Fibroblast of skin of left biceps (primary cell): ENCODE measurements at places on chromosomes 5 and 9.

DNA sequence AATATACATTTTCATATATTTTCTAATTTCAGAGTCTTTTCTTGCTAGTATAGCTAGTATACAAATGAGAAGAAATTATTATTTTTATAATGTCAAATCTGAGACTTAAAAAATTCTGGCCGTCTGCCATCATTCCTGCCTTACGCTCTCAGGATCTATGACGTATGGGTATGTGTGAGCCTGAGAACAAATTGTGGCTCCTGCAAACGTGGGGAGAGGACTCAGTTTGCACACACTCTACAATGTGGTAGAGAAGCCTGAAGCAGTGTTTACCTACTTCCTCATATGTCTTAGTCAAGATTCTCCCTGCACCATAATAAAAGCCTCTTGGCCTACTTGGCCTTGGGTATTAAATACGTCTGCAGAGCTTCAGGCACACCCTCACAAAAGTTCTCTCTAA is 825.4 kb downstream of the SEMA5A start:
- DNase-seq: no peak

DNA sequence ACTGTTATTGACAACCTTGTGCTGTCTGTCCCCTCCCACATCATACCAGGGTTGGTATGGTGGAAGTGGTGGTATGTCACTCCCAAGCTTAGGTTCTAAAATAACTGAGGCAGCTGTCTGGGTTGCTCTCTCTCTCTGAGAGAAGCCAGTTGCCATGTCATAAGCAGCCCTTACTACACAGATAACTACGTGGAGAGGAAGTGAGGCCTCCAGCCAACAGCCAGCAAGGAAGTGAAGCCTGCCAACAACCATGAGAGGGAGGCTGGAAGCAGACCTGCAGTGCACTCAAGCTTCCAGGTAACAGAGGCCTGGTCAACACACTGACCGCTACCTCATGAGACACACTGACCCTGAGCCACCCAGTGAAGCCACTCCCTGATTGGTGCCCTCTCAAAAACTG is 18.6 kb downstream of the CTNNAL1 start:
- DNase-seq: no peak

- DNase-seq: no peak
These were observed 95.6 kb downstream of the PALM2AKAP2 start for GRCh38 chr9:109875495-109876129.

GRCh38 chr5:51895834-51896233 is 512.6 kb downstream of the ISL1 start:
- DNase-seq: no peak

GRCh38 chr5:113161806-113162205 is 185.2 kb downstream of the DCP2 start:
- no peak for DNase-seq

DNA sequence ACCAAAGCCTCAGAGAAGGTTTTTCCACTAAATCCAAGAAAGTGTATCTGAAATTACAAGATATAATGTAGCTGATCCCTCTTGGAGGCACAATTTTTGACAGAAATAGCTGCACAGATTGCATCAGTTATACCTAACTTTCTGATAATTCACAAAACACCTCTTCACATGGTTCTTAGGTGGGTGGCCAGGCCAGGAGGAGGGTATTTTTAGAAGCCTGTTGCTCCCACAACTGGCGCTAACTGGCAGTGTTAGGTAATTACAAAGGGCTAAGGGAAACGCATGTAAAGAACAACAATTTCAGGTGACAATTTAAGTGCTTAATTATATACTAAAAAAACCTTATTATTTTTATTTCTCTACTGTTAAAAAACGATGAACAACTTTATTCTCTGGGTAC is 247.9 kb downstream of the BNC2 start:
- DNase-seq: no peak
